ENCODE measurements at places on chromosomes 2 and 18. TPM values are rescaled to one million over a fixed set of nuclear protein-coding genes. Genes with fewer than 3 reads are reported as not detected.

CD8A gene
- total RNA-seq, result 1.5 TPM

DNA sequence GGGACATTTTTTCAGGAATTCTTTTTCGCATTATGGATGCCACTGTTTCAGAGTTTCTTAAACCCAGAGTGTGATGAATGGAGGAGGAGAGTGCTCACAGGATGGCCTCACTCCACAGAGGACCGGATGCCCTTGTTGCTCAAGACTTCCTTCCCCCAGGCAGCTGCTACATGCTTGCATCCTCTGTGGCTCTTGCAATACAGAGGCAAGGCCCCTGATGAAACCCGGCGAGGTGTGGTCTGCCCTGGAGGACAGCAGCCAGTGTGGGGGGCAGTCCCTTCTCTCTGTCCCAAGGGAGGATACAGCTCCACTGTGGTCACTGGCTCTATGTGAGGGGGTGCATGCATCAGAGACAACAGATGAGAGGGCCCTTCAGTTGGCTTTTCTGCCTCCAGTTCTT lies 109.6 kb downstream of the SH3RF3 start:
- DNase-seq, result peak; percentile 78

DNA sequence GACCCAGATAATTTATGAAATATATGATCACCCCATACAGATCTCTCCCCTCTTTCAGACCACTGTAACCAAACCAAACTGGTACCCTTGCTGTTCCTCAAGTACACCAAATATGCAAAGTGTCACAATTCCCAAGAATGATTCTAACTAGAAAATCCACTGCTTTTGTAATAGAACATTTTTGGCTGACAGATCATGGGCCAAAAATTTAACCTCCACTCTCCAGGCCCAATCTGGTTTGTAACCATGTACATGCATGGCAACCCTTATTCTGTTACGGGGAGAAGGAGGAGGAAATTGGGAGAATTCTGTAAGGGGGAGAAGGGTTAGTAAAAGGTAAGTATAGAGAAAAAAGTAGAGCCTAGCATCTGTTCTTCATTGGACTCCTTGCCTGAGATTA lies 62.0 kb downstream of the IKZF2 start:
- DNase-seq, result no peak

DNA sequence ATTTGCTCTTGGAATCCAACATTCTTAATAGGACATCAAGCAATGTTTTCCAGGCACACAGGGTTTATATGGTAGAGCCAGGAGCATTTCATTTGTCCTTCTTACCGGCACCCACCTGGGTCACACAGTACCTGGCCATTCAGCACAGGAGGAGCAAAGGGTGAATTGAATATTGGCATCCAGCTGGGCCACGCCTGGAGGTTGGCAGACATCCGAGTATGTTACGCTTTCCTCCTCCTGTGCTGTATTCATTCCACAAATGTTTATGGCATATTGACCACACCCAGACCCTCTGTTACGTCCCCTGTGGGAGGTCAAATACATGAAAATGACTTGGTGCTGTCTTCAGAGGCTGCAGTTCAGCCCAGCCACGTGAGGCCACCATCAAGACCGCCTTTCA lies 206.2 kb downstream of the RTP5 start:
- no peak for DNase-seq

DNA sequence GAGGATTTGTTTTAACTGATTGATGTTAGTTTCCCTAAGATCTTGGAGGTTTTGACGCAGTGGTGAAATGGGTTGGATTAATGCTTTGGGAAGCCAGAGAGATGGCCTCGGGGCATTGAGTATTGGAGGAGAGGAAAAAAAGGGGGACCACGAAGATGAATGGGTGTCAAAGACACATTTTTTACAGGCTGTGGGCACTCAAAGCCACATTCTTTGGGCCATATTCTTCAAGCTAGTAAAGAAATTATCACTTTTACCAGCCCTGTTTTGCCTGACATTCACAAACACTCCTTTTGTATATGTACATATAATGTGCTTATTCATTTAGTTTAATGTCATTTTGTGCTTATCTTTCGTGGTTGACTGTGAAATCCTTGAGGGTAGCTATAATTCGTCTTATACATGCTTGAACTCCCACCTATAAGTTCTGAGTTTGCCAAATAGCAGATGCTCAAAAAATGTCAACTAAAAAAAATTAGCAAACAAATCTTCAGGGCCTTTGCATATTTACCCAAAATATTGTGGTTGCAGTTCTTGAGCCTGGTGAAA lies 146.3 kb downstream of the ARL6IP6 start:
- DNase-seq, result no peak

GRCh38 chr2:8636721-8637636 lies 44.9 kb upstream of the ID2 start:
- no peak for DNase-seq

- no peak for DNase-seq
These were observed 178.4 kb downstream of the RTP5 start for GRCh38 chr2:242047963-242048362.
